ENCODE measurements at places on chromosomes 7 and 10.
A peak's percentile ranks its signal among the peaks of the same experiment; 100 is the strongest.

- no peak for DNase-seq
Measured at GRCh38 chr7:137946011-137946410, 55.9 kb downstream of the CREB3L2 start.

GRCh38 chr7:46932676-46933424, 649.1 kb downstream of the TNS3 start:
- DNase-seq: no peak

- DNase-seq: peak; percentile 86
Measured at GRCh38 chr10:11178606-11179515, 161.2 kb downstream of the CELF2 start.

DNA sequence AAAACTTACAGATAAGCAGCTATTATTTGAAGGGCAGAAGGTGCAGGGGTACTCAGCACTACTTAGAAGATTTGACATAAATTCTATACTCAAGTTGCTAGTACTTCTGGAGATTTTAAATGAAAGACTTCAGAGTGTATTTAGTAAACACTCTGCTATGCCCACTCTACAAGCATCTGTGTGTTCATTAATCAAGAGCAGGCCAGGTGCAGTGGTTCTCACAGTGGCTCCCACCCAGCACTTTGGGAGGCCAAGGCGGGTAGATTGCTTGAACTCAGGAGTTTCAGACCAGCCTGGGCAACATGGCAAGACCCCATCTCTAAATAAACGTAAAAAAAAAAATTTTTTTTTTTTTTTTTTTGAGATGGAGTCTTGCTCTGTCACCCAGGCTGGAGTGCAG, 38.9 kb upstream of the TOMM7 start:
- no peak for DNase-seq

- DNase-seq: no peak
Measured at GRCh38 chr7:107208024-107208521, 39.3 kb downstream of the HBP1 start.

GRCh38 chr10:15325243-15325943, 45.7 kb downstream of the FAM171A1 start:
- peak; percentile 5 for DNase-seq

- no peak for DNase-seq
Measured at GRCh38 chr7:76064208-76064970, 16.5 kb downstream of the MDH2 start.

GRCh38 chr10:52674474-52674873, 98.1 kb downstream of the MBL2 start:
- no peak for DNase-seq

- no peak for DNase-seq
Measured at GRCh38 chr10:119535837-119536507, 6.5 kb downstream of the RGS10 start.

DNA sequence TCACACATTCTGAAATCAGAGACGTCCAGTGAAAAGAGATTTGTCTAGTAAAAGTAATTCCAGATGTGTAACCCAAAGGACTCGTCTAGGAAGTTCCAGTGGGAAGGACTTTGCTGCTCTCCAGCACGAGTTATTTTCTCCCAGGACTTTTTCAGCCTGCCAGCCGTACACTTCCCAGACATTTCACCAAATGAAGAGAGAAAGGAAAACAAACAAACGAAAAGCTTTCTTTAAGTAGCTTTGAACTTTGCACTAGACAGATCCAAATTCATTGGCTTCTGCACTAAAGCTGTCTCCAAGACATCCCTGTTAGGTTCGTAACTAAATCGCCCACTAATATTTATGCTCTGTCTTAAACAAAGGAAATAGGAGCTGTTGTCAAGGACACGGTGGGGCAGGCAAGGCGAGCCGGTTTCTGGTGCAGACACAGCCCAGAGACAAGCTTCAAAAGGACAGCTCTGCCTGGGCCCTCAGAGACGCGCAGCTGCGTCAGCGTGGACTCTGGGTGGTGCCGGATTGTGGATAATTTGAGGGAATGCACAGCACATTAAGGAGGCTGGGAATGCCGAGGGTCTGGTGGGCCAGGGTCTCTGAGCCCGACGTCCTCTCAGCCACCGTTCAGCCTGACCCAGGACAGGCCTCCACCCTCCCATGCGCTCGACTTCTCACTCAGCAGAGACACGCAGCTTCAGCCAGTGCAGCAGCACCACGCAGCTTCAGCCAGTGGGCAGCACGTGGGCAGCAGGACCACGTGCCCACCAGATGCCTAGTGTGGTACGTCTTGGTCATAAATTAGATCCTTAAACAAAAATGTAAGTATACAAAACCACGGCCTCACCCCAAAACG, 64.1 kb upstream of the INSIG1 start:
- DNase-seq: no peak

DNA sequence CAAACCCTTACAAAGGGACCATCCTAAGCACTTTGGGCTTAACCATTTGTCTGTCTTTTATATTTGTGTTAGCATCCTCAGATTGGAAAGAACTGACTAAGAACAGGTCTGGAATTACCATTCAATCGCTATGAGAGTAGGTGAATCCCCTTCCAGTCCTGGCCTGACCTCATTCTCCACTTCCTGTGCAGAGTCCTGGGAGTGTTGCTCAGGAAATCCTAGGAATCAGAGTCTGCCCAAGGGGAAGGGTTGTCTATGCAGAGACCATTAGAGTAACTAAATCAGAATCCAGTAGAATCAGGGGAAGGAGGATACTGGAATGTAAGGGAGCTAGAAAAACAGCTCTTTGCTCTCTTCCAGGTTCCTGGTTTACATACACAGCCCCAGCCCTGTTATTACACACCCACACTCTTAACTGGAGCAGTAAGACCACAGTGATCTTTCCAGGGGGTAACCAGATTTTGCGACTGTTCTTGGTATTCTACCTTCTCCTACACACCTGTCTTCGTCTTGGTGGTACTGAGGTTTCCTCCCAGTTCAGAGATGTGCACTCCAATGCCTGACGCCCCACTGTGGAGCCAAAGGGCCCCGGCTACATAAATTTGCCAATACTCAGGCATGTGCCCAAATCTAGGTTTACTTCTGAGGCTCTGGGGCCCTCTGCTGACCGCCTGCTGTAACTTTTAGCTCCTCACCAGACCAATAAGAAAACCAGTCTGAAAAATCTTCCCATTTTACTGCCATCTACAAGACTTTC, 103.7 kb downstream of the RNF216 start:
- peak; percentile 58 for DNase-seq

DNA sequence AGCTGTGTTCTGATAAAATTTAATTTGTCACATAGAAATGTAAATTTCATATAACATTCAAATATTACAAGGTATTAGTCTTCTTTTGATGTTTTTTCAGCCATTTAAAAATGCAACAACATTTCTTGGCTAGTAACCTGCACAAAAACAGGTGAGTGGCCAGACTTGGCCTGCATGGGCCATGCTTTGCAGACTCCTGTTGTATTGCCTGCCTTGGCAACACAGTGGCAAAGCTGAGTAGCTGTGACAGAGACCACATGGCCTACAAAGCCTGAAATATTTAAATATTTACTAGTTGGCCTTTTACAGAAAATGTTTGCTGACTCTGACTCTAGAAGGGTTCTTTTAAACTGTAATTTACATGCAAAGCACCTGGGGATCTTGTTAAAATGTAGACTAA, 13.5 kb upstream of the TBX20 start:
- no peak for DNase-seq

DNA sequence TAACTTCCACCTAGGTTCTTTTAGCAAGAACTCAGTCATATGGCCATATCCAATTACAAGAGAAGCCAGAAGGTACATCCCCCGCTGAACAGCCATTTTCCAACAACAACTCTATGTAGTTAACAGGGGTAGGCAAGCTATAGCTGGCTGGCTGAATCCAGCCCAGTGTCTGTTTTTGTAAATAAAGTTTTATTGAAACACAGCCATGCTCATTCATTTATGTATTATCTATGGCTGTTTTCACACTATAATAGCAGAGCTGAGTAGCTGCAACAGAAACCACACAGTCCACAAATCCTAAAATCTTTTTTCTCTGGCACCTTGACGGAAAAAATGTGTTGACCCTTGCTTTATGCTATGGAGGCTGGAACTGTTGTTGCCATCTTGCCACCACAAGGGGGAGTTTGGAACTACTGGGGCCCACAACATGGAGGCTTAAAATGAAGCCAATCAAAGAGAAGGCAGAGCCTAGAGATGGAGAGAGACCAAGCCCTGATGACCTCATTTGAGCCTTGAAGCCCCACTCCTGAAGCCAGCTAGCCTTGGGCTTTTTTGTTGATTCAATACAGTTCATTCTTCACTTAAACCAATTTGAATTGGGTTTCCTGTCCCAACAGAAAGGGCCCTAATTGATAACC, 33.3 kb upstream of the XPNPEP1 start:
- peak; percentile 40 for DNase-seq

GRCh38 chr10:64115908-64116643, 594.9 kb downstream of the REEP3 start:
- no peak for DNase-seq

DNA sequence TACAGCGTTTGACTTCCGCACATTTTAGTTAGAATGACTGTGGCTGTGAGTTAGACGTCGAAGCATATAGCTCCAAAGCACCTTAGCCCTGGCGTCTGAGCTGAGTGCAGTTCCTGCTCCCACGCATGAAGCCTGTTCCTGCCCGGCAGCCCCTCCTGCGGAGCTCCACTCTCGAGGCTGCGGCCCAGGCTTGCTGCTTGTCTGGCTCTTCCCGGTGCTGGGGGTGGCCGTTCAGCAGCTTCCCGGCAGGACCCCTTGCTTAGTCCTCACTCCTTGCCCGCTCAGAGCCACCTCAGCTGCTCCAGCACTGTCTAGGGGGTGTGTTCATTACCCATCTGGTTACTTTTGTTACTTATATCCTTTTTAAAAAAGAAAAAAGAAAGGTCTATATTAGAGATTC, 88.1 kb upstream of the DNAJB6 start:
- DNase-seq: no peak

DNA sequence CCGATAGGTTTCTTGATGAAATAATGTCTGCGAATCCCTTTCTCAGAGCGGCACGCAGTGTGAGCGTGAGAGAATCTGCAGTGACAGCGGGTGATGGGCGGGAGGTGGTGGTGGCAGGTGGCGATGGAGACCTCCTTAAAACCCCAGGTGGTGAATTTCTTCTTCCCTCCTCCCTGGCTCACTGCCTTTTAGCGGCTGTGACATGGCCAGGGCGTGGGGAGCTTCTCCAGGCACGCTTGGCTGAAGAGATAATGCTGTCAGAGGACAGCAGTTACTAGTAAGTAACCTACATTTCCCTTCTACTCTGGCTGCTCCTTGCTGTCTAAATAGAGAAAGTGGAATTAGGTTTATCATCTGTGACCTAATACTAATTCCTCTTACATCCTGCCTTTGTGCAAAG, 141.4 kb upstream of the INSYN2A start:
- DNase-seq: no peak

DNA sequence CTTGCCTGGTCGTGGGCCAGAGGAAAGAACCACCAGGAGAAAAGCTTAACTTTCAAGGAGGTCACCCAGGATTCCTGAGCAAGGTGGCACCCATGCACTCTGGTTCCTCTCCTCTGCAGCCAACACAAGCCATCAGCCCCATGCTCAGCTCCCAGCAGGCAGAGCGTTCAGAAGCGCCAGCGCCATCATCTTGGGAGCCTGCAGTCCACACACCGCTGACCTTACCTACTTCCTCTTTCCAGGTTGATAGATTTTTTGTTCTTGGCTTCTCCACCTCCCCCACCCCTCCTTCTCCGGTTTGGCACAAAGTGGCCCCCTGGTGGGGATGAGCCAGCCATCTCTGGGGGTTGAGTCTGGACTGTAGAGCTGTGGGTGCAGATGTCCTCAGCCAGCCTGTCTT, 1.7 kb upstream of the WDR86 start:
- no peak for DNase-seq

DNA sequence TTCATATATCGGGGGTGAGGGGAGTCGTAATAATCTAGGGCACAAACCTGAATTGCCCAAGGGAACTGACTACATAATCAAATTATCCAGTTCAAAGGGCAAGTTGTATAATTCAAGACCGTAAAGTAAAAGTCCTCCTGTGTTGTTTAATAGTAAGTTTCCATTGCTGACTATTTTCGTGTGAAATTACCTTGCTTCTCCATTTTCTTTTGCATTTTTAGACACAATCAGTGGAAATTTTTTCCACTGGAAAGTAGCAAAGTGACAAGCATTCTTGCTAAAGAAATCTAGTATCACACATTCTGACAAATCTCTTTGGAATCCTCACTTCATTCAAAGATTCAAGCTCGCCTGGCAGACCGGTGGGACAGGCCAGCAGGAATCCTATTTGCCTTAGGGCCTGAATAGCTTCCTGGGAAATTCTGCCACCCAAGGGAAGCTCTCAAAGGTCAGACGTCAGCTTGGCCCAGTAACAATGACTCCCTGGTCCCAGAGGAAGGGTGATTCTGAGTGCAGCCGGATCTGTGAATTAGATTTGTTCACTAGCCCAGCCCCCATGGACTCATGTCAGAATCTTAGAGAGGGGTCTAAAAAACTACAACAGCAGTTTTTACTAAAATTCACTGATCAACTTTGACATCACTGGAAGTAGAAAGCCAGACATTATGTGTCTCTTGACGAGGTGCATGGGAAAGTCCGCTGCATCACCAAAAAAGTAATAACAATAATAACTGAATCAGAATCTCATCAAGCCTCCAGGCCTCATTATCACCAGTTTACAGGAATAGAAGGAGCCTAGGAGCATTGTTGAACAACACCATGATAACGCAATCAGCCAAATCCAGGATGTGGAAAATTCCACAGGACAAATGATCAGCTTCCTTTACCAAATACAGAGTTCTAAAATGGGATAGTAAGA, 161.0 kb downstream of the SKIDA1 start:
- no peak for DNase-seq

DNA sequence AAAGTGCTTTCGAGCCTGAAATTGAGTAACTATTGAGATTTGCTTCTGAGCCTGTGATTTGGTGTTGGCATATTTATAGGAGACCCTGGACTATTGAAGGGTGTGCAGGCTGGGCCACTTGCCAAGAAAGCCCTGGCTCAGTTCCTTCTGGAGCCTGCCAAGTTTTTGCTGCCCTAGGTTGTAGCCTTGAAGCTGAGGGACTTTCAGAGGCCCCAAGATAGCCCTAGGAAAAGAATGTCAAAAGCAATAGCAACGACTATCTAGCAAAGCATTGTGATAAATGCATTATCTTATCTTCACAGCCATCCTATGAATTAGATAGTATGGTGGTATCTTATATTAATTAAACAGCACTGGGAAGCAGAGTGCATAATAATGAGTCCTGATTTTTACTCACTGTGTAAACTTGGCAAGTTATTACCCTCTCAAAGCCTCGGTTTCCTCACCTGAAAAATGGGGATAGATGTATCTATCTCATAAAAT, 473.7 kb upstream of the PODXL start:
- no peak for DNase-seq

- no peak for DNase-seq
Measured at GRCh38 chr10:11355592-11355991, 255.9 kb downstream of the USP6NL start.

DNA sequence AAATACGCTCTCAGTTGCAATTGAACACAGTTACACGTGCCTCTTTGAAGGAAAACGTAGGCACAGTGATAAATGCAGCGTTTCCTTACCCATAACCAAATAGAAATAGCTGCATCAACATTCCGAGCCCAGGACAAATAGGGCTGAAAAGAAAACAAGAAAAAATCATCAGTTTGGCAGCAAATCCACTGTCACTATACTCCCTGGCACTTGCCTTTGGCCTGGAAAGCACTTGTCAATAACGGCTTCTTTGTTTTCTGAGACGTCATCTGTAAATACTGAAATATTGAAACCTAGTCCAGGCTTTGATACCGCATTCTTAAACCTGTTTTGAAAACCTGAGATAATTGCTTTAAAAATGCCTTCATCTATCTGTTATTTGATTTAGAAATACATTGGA, 167.2 kb upstream of the AKR1E2 start:
- DNase-seq: no peak

Measured in stimulated activated CD4-positive, alpha-beta T cell treated with anti-CD3 and anti-CD28 coated beads, Interleukin-15, amount 100 ng/mL, for 24 hours (primary cell).